ENCODE measurements at places on chromosomes 3 and 15. TPM values are rescaled to one million over a fixed set of nuclear protein-coding genes. Genes with fewer than 3 reads are reported as not detected.

DNA sequence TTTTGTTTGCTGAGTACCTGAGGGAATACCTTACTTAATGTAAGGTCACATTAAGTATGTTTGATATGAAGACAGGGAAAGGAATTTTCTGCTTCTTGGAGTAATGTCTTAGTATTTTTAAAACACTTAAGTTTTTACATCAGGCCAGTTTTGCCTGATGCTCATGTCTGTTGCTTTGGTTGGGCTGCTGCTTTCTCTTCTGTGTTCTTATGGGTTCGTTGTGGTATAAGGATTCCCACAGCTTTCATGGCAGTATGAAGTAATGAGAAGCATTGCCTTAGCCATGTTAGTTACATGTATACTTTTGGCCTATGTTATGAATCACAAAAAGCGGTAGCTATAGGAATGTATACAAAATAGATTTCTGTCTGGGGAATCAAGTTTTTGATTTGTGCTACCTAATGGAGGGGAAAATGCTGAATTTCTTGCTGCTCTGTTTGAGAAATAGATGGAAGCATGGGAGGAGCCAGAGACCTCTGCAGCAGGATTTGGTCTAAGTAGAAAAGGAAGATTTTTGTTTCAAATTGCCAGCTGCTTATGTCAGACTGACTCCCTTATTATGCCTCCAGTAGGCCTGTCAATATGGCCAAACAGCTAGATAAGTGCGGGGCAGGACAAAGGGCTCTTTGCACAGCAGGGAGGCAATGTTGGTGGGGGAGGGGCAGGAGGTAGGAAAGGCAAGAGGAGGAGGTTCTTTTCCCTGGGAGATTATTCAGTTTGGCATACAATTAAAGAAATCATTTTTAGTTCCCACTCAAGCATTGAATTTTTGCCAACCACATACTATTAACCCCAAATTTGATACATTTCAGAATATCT, 5.2 kb downstream of the SETD5 start:
- H3K36me3 ChIP-seq: no peaks in the 10 kb centered on the region
- peaks cover 38% of the 10 kb centered on the region for H3K4me1 ChIP-seq
- H3K4me3 ChIP-seq: peak overlapping the region; percentile 96
- H3K27me3 ChIP-seq: peaks cover 19% of the 10 kb centered on the region
- H3K27ac ChIP-seq: peak overlapping the region; percentile 100

GRCh38 chr3:31960793-31961431, 20.1 kb downstream of the OSBPL10 start:
- peaks cover 1% of the 10 kb centered on the region for H3K27me3 ChIP-seq
- no peak for DNase-seq
- H3K27ac ChIP-seq: peak overlapping the region; percentile 72

- no peaks in the 10 kb centered on the region for H3K4me1 ChIP-seq
- H3K4me3 ChIP-seq: no peak overlapping the region
- H3K27ac ChIP-seq: no peak overlapping the region
- H3K36me3 ChIP-seq: peaks cover 6% of the 10 kb centered on the region
Observed at GRCh38 chr15:77180757-77181156, 109.8 kb upstream of the TSPAN3 start.

DNA sequence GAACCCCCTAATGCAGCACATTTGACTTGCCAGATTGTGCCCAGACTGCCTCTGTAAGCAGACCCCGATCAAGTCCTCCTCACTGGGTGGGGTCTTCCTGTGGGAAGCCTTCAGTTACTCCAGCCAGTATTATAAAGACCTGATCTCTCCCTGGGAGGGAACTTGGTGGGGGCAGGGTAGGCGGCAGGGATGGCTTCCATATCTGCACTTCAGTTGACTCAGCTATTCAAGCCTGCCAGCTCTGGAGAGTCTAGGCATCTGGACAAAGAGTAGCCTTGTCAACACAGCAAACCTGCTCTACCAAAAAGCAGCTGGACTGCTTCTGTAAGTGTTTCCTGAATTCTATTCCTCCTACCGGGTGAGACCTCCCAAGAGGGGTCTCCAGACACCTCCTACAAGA, 21.0 kb upstream of the SLC25A38 start:
- H3K4me1 ChIP-seq: no peaks in the 10 kb centered on the region
- H3K4me3 ChIP-seq: no peak overlapping the region
- H3K36me3 ChIP-seq: no peaks in the 10 kb centered on the region
- H3K27ac ChIP-seq: no peak overlapping the region
- H3K27me3 ChIP-seq: no peaks in the 10 kb centered on the region

The CD86 gene
- total RNA-seq: not detected

- H3K36me3 ChIP-seq: no peaks in the 10 kb centered on the region
- H3K27ac ChIP-seq: no peak overlapping the region
- H3K4me3 ChIP-seq: no peak overlapping the region
- no peaks in the 10 kb centered on the region for H3K27me3 ChIP-seq
Observed at GRCh38 chr15:92087211-92087610, 233.7 kb downstream of the SLCO3A1 start.

DNA sequence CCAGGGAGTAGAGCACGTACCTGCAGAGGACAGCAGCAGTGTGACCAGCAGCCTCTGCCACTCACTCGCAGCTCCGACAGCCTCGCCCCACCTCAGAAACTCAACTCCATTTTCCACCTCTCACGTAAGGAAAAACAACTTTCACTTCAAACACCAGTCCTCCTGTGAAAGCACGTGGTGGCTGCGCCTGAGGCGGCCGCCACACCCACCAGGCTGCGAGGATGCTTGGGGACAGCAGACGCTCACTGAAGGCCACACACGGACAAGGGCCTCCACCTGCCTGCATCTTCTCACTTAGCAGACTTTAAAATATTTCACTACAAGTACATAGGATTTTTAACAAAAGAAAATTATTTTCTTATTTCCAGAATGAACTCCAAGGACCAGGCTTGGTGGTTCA, 67.9 kb downstream of the CYFIP1 start:
- peaks cover 7% of the 10 kb centered on the region for H3K36me3 ChIP-seq
- DNase-seq: no peak
- H3K4me1 ChIP-seq: no peaks in the 10 kb centered on the region
- H3K27me3 ChIP-seq: peaks cover 5% of the 10 kb centered on the region
- H3K4me3 ChIP-seq: no peak overlapping the region
- no peak overlapping the region for H3K27ac ChIP-seq

DNA sequence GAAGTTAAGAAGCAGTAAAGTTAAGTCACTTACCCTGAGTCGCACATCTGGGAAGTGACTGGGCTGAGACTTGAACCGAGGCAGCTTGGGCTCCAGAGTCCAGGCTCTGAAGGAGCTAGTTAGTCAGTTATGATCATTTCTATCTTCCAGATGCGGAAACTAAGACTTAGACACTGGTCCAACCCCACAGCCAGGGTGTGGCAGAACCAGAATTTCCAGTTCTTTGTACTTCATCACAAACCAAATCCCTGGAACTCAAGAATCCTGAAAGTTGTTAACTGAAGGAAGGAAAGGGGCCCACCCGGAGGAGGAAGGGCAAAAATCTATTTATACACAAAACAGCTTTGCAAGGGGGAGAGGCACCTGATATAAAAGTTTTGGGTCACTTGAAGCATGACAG, 389.9 kb downstream of the SHQ1 start:
- peaks cover 8% of the 10 kb centered on the region for H3K4me1 ChIP-seq
- DNase-seq: no peak
- no peak overlapping the region for H3K27ac ChIP-seq
- H3K27me3 ChIP-seq: peaks cover 8% of the 10 kb centered on the region
- H3K36me3 ChIP-seq: peaks cover 8% of the 10 kb centered on the region

The B3GALNT1 gene
- 2.6 TPM for total RNA-seq

Measured in glutamatergic neuron (in vitro differentiated cells).